ENCODE measurements at places on chromosomes 1 and 21.

DNA sequence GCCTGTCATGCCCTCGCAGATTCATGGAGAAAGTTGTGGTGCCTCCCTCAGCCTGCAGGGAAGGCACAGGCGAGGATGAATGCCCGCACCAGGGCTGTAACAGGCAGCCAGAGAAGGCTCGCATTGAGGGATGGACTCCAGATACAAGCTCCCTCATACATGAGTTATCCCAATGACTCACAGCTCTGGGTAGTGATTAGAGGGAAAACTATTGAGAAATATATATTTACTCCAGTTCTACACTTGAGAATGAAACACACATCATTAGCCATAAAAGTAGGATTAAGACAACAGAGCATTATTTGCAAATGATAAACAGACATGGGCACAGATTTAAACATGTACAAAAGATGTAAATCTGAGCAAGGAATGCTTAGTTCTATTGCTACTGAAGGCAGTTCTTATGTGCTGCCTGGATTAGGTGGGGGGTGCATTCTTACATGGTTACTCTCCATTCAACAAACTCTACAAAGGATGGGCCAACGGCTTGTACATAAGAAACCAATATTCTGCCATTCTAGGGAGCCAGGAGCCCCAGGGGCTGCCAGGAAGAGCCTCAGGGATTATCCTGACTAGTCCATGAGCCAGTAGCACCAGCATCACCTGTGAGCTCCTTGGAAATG, 97.9 kb downstream of the CSMD2 start:
- no peak for DNase-seq

DNA sequence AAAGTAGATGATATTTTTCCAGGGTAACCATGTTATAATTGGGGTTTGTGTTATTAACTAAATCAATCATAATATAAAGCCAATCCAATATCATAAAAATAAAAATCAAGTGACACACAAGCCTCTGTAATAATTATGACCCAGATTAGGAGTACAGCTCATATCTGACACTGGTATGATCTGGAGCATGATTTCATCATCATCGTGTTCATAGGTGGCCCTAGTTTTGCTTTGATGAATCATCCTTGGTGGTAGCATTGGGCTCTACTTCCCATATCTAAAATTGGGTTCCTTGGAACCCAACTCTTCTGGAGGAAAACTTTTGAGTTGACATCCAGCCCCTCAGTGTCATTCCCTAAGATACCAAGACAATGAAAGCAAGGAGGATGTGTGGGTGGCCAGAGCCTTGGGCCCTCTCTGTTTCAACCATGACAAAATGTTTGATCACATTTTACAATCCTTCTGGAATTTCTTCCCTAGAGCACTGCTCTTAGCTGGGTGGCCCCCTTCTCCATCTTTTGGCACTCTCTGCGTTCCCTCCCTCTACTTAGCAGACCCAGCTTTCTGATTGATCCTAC, 37.0 kb upstream of the ENAH start:
- peak; percentile 10 for DNase-seq

- no peak for DNase-seq
Observed at GRCh38 chr1:11845641-11846335, 1.8 kb downstream of the NPPA start.

GRCh38 chr1:175984813-175985212, 222.3 kb downstream of the COP1 start:
- DNase-seq = no peak

GRCh38 chr1:58248072-58248471, 298.5 kb downstream of the OMA1 start:
- DNase-seq = no peak

- peak; percentile 70 for DNase-seq
Observed at GRCh38 chr1:116722016-116722838, 32.0 kb upstream of the CD2 start.

- DNase-seq = no peak
Observed at GRCh38 chr1:119329541-119330461, 38.8 kb upstream of the HAO2 start.

GRCh38 chr1:28248273-28249012, 10.9 kb upstream of the SESN2 start:
- DNase-seq = peak; percentile 89

DNA sequence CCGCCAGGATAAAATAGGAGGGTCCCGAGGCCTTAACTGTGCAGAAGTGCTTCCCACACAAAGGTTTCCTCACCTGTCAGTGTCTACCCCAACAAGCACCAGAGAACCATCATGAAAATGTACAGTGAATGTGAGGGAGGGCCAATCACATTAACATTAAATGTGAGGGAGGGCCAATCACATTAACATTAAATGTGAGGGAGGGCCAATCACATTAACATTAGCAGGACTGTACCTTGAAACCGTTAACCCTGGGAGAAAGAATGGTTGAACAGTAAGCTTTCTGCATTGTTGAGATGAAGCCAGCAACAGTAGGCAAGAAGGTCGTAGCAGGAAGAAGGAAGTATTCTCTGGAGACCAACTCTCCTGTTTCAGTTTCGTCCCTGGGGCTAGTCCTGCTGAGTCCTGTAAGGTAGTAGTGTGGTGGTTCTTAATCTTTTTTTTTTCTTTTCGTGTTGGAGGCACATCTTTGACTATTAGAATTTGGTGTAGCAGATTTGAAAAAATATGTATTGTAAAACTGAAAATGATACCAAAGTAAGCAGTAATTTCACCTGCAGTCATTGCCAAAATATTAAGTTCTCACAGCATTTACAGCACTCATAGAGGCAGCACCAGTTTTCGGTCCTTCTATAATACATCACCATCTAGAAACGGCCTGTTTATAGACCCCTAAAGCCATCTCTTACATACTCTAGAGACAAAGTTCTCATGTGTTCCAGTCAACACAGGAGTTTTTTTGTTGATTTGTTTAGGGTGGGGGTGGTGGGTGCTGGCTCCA, 98.6 kb upstream of the PPP2R5A start:
- DNase-seq = peak; percentile 51

- no peak for DNase-seq
Observed at GRCh38 chr1:175050992-175051391, 16.6 kb upstream of the TNN start.

DNA sequence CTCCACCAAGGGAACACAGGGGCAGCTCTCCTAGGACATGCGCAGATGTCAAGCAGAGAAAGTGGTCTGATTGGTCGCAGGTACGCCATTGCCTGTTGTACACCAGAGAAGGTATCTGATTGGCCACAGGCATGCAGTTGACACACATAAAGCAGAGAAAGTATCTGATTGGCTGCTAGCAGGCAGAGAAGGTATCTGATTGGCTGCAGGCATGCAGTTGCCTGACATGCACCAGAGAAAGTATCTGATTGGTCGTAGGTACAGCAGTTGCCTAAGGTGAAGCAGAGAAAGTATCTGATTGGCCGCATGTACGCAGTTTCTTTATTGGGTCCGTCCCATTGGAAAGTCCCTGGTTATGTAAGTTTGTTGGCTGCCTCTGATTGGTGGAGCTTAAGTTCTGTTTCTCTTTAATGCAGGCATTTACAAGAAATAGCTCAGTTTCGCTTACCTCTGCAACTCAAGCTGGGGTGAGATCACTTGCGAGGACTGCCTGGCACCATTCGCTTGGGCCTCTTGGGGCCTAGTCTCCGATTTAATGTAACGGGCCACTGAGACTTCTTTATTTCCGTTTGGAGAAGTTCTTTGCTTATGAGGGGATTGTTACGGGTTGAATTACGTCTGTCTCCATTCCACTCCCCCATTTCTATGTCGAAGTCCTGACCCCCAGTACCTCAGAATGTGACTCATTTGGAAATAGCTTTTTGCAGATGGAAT, 74.2 kb downstream of the SIK1 start:
- DNase-seq = peak; percentile 70

GRCh38 chr1:6497215-6497866, 5.9 kb upstream of the PLEKHG5 start:
- no peak for DNase-seq

DNA sequence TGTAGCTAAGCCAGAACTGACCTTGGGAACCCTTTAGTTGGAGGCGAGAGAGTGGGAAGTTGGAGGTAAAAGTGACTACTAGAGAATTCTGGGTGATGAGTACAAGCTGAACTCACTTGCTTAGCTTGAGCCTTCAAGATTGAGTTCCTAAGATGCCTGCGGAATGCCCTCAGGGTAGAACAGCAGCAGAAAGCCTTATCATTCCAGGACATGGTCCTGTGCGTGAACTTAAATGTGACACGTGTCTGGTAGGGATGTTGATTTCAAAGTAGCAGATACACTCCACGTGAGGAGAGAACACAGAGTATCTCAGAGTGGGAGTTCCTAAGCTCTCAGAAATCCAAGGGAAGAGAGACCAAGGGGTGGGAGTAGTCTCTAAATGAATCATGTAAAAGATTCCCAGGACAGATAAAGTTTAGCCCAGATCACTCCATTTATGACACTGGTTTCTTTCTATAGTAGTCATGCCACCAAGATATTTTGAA, 60.1 kb downstream of the KCNK1 start:
- DNase-seq = no peak

GRCh38 chr1:247060771-247061170, 17.8 kb downstream of the ZNF670 start:
- DNase-seq = no peak

GRCh38 chr1:153261281-153262069, 2.0 kb downstream of the LORICRIN start:
- no peak for DNase-seq

DNA sequence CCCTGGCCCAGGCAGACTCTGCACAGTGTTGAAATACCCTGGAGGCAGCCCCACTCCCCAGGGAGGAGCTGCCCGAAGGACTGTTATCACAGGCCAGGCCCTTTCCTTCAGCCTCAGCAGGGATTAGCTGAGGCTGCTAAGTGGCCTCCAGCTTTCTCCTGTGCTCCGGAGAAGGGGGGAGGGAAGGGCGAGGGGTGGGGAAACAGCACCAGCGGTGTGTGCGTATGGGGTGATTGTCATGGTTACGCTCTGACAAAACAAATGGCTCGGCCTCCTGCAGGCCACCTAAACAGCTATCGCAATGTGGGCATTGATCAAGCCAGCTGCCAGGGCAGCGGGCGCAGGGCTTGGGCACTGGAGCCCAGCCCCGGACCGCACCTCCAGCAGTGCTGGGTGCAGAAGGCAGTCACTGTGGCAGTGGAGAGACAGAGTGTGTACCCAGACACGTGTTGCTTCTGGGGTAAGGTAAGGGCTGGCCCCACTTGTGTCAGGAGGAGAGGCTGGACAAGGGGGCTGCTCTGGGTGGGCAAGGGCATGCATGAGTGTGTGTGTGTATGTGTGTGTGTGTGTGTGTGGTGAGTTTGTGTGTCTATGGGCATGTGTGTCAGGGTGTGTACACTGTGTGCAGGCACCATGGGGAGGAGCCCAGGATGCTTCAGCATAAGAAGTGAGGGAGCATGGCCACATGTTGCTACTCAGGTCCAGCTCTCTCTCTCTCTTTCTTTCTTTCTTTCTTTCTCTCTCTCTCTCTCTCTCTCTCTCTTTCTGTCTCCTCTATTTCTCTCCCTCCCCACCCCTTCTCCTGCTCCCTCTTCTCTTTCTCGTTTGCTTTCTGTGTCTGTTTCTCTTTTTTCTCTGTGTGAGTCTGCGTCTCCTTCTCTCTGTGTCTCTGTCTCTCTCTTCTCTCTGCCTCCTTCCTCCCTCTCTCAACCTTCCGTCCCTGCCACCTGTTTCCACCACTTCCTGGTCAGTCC, at the start of gene VWA5B1:
VWA5B1 (plus strand) TSS at position 252 of the 974 bp plus-strand sequence. CDS start 19,727 bp downstream, outside the sequence.
- no peak for DNase-seq

- no peak for DNase-seq
Observed at GRCh38 chr1:184881941-184882913, 92.1 kb downstream of the NIBAN1 start.

- no peak for DNase-seq
Observed at GRCh38 chr1:27363766-27364695, 2.7 kb downstream of the MAP3K6 start.

DNA sequence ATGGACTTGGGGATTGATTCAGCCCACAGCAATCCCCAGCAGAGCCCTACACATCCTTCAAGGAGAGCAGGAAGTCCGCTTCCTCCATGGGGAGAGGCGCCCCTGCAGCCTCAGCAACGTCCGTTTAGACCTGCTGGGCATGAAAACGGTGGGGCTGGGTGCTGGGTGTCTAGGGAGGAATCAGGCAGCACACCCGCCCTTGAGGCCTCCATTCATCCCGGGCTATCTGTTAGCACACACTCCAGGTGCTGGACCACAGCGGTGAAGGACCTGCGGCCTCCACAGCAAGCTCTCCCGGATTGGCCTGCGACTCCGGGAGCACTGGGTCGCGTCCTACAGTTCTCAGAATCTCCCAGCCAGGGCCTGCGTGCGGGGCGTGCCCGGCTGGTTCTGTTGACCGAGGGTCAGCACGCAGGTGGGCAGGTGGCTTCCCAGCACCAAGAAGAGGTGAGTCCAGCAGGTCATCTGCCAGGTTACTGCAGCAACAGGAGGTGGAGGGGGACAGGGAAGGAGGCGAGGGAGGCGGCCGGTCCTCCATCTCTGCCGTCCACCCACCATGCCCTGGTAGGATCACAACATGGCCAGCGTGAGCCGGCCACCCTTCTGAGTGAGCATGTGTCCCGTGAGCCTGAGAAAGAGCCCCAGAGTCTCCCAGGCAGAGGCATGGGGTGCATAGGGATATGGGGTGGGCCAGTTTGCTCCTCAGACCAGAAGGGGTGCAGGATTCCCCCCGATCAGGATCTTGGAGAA, 96.6 kb downstream of the RIPK4 start:
- DNase-seq = no peak

All from inflammatory macrophage treated with lipopolysaccharide for 1 hour (primary cell).